GF-D8 (cell line): ENCODE measurements at places on chromosomes 4 and X.

DNA sequence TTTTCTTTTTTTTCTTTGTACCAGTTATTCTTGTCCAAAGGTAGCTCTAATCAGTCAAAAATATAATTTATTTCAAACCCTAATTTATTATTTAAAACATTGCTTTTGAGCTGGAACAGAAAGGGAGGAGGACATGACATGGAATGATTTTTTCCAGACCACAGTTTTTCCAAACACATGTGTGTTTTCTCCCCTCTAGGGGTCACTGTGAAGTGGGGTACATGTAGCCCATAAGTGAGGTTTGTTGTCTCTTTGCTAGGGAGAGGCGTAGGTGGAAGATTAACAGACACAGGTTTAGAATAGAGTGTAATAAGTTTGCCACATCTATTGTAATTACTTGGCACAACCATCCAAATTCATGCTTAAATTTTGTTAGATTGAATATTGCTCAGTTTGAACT lies 83.0 kb downstream of the TNIP2 start:
- DNase-seq, result no peak

GRCh38 chrX:11180571-11180970 lies 69.4 kb downstream of the HCCS start:
- DNase-seq, result no peak

- peak; percentile 63 for DNase-seq
These were observed 8.6 kb downstream of the FAM200B start for GRCh38 chr4:15690020-15690809.

DNA sequence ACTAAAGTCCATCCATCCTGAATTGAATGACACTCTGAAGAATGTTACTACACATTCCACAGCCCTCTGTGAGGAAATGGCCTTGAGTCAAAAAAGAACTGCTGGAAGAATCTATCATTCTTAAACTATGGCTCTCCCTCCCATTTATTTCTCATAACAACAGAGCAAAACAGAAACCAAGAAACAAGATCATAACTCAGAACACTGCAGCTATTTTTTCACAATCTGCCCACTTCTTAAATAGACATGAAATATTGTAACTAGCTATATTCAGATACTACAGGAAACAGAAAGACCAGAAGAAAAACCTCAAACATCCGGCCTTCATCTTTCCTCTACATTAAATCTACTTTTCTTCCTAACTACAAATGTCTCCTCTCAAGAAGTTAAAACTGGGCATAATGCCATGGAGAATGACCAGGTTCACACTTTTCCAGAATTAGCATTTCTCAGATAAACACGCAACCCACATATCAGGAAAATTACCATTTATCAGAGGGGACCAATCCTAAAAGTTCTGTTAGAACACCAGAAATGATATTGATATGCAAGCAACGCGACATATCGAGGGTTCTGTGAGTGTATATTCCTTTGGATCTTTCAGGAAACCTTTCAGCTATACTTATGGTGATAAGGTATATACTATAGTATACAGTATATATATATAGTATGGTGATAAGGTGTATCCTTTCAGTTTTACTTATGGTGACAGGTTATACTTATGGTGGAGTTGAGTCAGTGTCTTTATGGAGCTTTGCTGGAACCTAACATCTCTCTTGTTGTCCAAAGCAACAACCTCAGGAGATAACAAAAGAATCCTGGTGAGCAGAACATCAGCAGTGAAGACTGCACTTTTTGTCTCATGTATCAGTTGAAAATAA lies 60.4 kb upstream of the IRF2 start:
- DNase-seq, result peak; percentile 35

GRCh38 chrX:132118358-132118757 lies 9.5 kb downstream of the FRMD7 start:
- no peak for DNase-seq

GRCh38 chr4:171891038-171891437 lies 77.8 kb downstream of the GALNTL6 start:
- no peak for DNase-seq

DNA sequence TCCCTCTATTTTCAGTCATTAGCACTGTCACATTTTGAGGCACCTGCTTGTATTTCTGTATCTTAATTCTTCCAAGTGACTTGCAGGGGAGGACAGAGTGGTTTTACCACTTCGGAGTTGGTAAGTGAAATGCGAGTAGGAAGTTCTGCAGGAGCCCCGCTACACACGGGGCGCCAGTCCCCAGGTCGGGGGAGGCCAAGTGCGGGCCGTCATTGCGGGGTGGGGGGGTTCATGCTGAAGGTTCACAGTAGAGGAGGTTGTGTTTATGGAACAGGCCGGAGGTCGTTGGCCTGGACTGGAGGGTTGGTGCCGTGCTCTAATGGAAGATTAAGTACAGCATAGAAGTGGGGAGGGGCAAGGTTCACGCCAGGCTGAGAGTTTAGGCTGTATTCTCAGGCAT lies 44.0 kb downstream of the LRP2BP start:
- DNase-seq, result no peak

DNA sequence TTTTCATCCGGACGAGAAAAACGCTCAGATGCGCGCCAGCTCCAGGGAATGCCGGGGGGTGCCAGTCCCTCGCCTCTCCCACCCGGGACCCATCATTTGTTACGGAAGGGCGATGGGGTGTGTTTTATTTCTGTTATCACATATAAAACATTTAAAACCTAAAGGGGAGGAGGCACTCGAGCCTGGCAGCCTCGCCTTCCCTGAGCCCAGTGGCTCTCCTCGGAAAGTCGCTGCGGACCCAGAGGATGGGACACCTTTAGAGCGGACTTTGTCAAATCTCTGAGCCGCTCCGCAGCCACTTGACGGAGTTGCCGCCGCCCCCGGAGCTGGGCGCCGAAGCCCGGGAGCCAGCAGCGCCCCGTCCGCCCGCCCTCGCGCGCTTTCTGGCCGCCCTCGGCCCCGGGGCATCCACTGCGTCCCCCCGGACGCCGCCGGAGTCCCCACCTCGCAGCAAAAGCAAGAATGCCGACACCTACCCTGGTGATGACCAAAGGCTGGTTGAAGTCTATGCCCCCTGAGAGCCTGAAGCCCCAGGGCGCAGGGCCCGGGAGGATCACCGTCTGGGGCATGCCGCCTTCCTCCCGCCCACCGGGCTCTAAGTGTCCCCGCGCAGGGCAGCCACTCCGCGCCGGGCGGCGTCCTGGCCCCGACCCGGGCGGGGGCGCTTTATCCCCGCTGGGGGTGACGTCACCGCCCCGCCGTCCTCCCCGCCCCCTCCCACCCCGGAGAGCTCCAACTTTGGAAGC lies at the start of gene PDLIM3:
Gene PDLIM3 (minus strand): TSS at position 642 of the 746 bp plus-strand sequence. CDS start 73 bp downstream, at position 569.
- DNase-seq, result no peak

DNA sequence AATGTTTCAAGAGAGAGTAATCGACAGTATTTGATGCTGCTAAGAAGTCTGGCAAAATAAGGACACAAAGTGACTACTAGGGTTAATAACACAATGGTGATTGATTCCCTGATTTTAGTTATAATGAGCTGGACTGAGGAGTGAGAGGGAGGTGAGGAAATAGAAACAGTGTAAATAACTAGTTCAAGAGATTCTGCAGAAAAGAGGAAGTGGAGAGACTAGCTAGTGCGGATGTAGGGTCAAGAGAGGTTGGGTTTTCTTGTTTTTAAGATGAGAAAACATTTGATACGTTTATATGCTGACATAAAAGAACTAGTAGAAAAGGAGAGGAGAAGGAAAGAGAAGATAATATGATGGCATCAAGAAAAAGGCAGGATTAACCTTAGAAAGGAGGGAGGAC lies 12.2 kb upstream of the TRPC5 start:
- DNase-seq, result no peak

- DNase-seq, result no peak
These were observed 425.1 kb downstream of the GPM6A start for GRCh38 chr4:175386776-175387507.

DNA sequence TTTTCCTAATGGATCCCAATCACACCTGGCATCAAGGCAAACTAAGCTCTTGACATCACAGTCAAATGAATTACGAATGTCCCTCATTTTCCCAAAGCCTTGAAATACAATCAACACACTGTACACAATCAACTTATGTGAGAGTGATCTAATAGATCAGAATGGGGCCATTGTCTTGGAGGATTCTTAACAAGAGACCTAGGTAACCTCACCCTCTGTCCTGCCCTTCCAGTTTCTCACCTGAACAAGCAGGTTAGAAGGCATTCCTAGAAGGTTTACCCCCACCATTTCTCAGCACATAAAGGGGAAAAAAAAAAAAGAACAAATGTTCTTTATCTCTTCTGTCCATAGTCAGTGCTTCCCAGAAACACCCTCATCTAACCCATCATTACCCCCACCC lies 6.3 kb downstream of the SLC39A8 start:
- no peak for DNase-seq

- DNase-seq, result no peak
These were observed 34.5 kb downstream of the MGAT4D start for GRCh38 chr4:140463614-140464013.

DNA sequence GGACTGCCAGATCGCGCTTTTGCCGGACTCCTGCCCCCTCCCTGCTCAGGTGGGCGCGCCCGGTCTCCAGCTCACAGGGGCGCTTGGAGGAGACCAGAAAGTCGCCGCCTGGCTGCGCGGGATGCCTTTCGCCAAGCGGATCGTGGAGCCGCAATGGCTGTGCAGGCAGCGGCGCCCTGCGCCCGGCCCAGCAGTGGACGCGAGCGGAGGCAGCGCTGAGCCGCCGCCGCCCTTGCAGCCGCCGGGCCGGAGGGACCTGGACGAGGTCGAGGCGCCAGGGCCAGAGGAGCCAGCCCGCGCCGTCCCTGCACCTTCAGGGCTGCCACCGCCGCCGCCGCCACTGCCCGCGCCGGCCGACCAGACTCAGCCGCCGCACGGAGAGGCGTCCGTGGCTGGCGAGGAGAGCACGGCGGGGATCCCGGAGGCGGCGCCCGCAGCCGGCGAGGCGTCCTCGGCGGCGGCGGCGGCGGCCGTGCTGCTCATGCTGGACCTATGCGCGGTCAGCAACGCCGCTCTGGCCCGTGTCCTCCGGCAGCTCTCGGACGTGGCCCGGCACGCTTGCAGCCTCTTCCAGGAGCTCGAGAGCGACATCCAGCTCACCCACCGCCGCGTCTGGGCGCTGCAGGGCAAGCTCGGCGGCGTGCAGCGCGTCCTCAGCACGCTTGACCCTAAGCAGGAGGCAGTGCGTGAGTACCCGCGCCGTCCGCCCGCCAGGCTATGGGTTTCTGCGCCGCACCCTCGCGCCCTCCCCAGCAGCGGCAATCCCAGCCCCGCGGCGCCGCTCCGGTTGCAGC lies 834 bp downstream of the NHS start:
- DNase-seq, result no peak

- DNase-seq, result no peak
These were observed 96.9 kb downstream of the CLNK start for GRCh38 chr4:10587697-10588096.

- DNase-seq, result no peak
These were observed 178.7 kb downstream of the FMR1NB start for GRCh38 chrX:148159796-148160195.

DNA sequence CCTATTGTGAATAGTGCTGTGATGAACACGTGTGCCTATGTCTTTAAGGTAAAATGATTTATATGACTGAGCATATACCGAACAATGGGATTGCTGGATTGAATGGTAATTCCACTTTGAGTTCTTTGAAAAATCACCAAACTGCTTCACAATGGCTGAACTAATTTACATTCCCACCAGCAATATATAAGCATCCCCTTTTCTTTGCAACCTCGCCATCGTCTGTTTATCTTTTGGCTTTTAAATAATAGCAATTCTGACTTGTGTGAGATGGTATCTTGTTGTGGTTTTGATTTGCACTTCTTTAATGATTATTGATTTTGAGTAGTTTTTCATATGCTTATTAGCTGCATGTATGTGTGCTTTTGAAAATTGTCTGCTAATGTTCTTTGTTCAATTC lies 31.8 kb upstream of the UGT2A1 start:
- no peak for DNase-seq

DNA sequence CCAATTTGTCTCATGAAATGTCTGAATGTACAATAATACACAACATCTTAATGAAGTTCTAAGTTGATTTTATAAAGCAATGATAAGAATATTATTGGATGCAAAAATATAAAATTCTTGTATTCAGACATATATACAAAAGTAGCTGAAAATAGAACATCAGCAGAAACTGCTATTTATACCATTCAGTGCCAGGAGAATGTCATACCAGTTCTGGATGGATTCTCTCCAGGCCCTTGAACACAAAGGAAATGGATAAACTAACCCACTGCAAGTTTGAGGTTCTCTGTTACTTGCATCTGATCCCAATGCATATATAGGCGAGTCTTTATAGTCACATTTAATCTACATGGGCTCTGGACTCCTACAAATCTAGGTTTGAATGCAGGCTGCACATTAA lies 126.3 kb upstream of the KLF3 start:
- no peak for DNase-seq

DNA sequence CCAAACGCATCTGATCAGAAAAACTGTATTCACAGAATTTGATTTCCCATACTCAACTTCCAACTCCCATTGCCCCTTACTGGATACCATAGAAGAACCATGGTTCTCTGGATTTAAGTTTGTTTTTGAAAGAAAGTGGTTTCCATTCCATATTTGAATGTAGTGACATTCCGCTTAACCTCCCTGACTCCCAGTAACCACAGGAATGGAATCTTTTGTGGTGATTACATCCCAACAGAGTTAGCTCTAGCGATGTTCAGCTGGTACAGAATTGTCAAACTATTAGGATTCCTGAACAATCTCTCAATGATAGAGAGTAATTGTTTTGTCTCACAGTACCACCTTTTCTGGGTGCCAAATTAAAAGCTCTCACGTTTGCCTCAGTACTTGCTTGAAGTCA lies 1.7 kb downstream of the NUDT10 start:
- no peak for DNase-seq

DNA sequence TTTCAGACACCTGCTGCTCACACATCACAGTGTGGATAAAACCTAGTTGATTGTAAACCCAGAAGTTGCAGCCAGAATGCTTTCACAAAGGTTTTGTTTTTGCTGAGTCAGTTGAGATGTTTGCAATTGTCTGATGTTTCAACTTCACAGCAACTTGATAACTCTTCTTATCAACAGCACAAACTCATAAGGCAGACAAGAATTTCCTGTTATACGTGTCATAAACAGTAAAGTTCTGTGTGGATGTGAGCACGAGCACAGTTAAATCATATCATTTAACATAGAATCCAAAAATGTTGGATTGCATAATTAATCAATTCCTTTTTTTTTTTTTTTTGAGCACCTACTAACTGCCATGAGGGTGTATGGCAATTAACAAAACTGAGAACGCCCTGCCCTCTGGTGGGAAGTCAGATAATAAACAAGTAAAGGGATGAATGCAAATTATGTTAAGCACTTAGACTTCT lies 512.2 kb downstream of the PDHA2 start:
- DNase-seq, result no peak

GRCh38 chrX:136856551-136856950 lies 24.0 kb downstream of the RBMX start:
- DNase-seq, result peak; percentile 61

DNA sequence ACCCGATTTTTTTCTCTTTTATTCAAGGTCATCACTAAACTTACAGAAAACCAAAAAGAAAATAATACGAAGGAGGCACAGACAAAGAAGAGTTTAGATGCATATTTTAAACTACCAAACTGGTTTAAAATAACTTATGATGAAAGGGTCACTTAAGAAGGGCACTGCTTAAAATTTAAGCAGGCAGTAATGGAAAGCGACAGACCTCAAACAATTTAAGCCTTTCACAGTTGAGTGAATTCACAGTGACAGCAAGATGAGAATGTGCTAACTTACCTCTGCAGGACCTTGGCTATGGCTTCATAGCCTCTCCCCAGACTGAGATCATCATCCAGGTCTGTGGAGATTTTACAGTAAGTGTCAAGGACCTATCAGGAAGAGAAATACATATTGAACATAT lies 112.1 kb downstream of the TTC29 start:
- DNase-seq, result no peak
